ENCODE measurements at places on chromosomes 1 and 21. TPM values are rescaled to one million over a fixed set of nuclear protein-coding genes. Genes with fewer than 3 reads are reported as not detected.

DNA sequence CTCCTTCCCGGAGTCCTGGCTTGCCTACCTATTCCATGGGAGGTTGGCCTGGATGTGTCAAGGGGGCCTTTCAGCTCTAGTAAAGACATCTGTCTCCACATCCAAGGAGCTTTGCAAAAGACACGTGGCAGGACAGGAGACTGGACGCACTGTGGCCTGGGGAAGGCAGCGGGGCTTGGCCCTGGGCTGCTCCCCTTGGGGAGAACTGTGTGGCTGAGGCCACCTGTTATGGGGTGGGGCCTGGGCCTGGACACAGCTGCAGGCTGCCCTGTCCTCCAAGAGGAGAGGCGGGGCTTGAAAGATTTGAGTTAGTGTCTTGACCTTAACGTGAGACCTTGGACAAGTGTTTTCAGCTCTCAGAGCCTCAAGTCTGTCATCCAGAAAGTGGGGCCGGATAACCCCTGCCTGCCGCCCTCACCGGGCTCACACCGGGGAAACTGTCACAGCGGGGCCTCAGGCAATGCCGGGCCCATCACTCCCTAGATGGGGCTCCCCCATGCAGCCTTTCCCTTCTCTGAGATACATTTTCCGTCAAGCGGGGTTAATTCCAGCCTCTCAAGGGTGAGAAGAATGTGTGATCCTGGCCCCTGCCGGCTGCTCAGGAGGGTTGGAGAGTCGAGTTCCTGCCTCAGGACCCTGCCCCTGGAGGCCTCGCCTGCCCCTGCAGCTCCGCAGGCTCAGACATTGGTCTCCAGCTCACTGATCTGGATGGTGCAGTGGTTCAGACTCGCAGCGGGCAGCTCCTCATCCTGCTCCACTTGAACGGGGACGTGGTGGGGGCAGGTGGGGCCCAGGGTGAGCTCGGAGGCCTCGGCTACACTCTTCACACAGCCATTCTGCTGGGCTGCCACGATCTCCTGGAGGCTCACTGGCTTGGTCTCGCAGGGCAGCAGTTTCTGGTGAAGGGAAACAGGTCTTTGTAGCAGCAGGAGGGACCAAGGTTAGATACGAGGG is 25.6 kb downstream of the PODN start:
- DNase-seq: no peak

DNA sequence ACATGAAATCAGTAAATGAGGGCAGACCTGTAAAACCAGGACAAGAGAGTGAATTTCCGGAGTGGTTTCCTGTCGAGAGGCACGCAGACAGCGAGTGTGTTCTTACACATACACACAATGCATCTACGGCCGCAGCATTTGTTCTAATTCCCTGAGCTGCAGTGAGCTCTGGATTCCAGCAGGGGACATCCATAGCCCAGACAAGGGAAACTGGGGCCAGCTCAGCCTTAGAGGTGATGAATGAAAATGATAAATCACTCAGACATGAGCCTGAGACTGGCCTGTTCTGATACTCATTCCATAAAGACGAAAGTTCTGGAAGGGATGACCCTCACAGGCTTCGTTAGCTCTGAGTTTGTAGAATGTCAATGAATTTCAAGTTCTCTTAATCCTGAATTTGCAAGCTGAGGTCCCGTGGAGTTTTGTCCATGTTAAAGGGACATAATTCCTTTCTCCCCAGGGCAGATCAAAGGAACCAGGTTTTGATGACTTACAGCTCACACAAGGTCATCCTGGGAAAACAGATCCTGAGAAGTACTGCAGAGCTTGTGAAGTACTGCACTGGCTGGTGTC is 207.9 kb upstream of the C1orf87 start:
- DNase-seq: peak; percentile 30

DNA sequence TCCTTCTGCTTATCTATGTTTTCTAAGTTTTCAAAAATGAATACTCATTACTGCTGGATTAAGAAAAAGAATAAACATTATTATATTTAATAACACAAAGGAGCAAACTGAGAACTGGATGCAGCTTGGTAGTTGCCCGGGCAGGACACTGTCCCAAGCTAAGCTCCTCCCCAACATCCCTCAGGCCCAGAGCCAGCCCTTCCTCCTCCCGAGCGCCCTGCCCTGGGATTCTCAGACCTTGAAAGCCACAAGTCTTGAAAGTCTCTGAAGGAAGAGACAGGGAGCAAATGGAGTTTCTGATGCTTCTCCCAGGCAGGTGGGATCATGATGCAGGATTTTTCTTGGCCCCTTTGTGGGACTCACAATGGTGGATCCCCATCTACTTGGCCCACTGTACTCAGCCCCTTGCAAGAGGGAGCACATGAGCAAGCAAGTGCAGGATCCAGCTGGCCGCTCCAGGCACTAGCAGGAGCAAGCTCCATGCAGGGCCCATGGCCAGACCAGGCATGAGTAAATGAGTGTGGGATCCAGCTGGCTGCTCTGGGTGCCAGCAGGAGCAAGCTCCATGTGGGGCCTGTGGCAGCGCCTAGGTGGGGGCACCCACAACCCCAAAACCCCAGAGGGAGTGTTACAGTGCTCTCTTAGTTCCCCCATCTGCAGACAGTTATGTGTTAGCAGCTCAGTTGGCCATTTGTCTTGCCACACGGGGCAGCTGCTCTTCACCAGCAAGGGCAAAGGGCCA is 32.1 kb upstream of the RAB4A start:
- no peak for DNase-seq

- no peak for DNase-seq
Observed at GRCh38 chr21:42574234-42575027, 60.8 kb downstream of the SLC37A1 start.

- DNase-seq: no peak
Observed at GRCh38 chr1:18716785-18717678, 86.4 kb downstream of the PAX7 start.

DNA sequence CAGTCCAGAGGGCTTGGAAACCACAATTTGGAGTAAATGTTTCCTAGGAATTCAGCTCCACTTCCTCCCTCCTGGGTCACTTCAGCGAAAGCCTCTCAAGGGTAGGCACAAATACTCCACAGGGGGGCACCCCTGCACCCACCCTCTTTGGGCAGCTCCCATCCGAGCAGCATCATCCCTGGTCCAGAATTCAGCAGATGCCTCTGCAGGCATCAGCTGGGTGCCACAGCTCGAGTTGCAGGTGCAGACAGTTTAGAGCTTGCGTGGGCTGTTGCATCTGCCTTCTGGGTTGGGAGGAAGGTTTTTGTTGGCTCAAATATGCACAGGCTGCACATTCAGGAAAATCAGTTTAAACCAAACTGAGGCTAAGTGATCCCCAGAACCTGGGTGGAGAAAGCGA is 25.0 kb downstream of the KANK4 start:
- no peak for DNase-seq

- DNase-seq: no peak
Observed at GRCh38 chr1:224427346-224427745, 7.3 kb downstream of the WDR26 start.

- no peak for DNase-seq
Observed at GRCh38 chr1:232769733-232770132, 35.5 kb upstream of the MAP10 start.

DNA sequence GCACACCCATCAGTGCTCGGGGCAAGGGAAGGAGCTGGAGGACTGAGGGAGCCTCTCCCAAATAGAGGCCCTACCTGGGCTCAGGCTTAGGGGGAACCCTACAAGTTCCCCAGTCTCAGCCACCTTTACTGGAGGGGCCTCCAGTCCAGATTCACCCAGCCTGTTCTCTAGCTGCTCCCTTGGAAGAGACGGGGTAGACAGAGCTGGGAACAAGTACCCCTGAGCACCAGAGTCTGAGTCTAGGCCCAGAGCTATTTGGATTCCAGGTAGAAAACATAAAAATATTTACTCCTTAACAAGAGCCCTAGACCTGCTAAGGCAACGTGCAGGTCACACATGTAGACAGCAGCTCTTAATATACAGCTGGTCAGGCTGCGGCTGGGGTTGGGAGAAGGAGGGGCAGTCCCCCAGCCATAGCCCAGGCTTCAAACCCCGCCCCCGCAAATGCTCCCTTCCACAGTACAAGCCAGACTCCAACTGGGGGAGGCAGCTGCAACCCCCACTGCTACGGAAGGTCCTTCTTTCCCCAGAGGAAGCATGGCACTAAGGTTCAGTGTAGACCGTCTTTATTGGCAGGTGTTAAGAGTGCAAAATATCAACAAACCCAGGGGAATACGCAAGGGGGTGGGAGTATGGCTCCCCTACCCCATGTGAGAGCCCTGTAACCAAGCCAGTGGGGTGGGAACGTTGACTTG is 8.0 kb downstream of the TENT5B start:
- DNase-seq: no peak

- DNase-seq: no peak
Observed at GRCh38 chr1:189804352-189804751, 673.3 kb downstream of the BRINP3 start.

- DNase-seq: no peak
Observed at GRCh38 chr1:231558708-231559185, 30.3 kb downstream of the TSNAX start.

GRCh38 chr21:39336457-39337008 is 12.4 kb downstream of the HMGN1 start:
- DNase-seq: no peak

- DNase-seq: no peak
Observed at GRCh38 chr1:167120899-167121298, 27.0 kb downstream of the STYXL2 start.

DNA sequence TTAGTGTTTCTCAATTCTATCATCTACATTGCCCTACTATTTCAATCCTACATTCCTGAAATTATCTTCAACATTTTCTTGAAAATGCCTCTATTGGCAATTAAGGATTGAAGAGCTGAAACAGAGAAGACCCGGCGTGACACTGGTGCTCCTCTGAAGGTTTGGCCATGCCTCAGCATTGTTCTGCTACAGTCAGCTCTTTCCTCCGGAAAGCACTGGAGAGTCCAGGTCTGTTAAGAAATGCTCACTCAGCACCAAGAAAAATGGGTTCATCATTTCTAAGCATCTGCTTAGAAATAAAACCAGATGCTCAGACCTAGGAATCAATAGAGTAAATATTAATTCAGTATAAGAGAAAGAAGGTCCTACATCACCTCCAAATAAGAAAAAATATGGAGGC is 58.8 kb downstream of the WARS2 start:
- DNase-seq: no peak

GRCh38 chr1:41950820-41951219 is 32.1 kb upstream of the HIVEP3 start:
- no peak for DNase-seq

DNA sequence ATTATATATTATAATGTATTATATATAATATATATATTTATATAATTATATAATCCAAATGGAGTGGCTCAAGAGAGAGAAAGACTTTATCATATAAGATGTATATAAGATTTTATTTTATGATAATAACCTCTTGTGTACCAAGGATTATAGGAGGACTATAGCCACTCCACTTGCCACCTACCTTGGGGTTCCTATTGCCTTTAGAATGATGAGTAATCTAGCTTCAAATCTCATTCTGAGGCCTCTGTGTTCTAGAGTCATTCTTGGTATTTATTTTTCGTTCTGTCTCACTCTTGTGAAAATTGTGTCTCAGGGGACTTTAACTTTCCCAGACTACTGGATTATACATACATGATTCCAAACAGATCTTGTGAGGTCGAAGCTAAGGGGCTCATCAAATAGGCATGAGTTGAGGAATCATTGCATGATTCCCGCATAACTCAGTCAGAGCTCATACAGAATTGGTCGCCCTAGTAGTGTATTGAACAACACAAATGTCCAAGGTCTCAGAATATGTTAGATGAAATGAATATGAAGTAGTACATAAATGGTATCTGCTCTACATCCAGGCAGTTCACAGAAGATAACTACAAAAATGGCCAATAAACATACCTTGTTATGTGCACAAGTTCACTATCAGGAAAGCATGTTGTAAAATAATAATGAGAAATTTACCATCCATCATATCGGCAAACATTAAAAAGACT is 159.5 kb upstream of the RNPC3 start:
- DNase-seq: no peak

DNA sequence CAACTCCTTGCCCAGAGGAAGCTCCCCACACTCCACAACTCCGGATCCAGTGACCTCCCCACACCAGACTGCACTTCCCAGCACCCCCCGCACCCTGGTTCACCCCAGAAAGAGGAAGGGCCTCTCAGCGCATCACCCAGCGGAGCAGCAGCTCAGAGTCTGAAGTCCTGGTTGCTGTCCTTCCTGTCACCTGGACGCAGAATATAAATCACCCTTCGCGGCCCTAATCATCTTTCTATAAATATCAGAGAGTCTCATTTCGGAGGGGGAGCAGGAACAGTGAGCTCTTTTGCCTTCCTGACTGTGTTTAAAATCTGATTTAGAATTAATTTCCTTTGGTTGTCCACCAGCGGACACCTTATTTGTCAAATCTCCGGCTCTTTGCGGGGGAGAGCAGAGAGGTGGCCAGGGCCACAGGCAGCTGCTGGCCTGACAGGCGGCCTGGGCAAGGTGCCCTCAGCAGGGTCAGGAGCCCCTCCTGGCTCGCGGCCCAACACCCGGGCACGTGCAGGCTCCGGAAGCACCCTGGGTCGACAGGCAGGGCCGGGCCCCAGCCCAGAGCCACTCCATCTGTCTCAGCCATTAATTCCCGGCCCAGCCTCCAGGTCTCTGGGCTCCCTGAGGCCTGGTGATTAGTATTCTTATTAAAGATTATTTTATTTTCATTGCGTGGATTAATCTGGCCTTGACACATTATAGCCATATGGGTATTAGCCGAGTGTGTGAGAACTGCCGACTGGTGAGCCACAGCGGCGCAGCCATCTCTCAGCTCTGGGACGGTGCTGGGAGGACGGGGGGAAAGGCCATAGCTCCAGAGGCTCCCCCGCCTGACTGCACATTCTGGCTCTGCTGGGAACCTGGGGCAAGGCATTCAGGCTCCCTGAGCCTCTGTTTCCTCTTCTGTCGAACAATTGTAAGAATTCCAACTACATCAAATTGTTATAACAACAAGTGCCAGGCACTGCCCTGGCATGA is 19.7 kb downstream of the EPHA8 start:
- DNase-seq: no peak

- no peak for DNase-seq
Observed at GRCh38 chr1:169872906-169873305, 20.8 kb downstream of the SCYL3 start.

- no peak for DNase-seq
Observed at GRCh38 chr1:231702804-231703203, 76.2 kb downstream of the DISC1 start.

DNA sequence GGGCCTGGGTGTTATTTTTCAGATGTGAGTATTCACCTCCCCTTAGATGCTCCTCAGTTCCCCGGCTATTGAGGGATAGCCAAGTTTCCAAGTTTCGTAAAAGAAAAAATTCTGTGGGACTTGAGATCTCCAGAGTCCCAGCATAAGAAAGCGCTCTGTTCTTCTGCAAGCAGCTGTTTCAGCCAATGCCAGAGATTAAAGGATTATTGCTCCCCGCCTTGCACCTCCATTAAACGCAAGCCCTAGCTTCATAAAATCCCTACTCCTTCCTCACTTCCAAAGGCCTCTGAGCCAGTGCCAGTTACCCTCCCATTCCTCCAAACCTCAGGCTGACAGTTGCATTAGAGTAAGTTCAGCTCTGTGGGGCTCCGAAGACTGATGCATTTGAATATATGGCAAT is 56.4 kb downstream of the CHIA start:
- no peak for DNase-seq

GRCh38 chr1:150102986-150103385 is 35.4 kb downstream of the VPS45 start:
- no peak for DNase-seq

TMCO2 gene
- not detected for polyA plus RNA-seq

ANGPTL3 gene
- polyA plus RNA-seq: 7.0 TPM

LAMC1 gene
- polyA plus RNA-seq: 283 TPM

TFB2M gene
- 19.8 TPM for polyA plus RNA-seq

CD5L gene
- polyA plus RNA-seq: 0.28 TPM

ITLN2 gene
- polyA plus RNA-seq: not detected

FCGR3A gene
- 2.2 TPM for polyA plus RNA-seq

PTPN22 gene
- 0.25 TPM for polyA plus RNA-seq

RPS6KA1 gene
- 22.1 TPM for polyA plus RNA-seq

OR2L8 gene
- polyA plus RNA-seq: not detected

FMOD gene
- 60.7 TPM for polyA plus RNA-seq

CA6 gene
- polyA plus RNA-seq: 0.26 TPM

Measured in left renal cortex interstitium (tissue), 4 donors.